ENCODE measurements at places on chromosomes 3 and 15. TPM values are rescaled to one million over a fixed set of nuclear protein-coding genes. Genes with fewer than 3 reads are reported as not detected.
A peak's percentile ranks its signal among the peaks of the same experiment; 100 is the strongest.

- DNase-seq: no peak
Observed at GRCh38 chr3:127439621-127440020, 150.9 kb downstream of the TPRA1 start.

- DNase-seq: no peak
Observed at GRCh38 chr15:65851981-65852380, 17.3 kb upstream of the RAB11A start.

- DNase-seq: peak; percentile 98
Observed at GRCh38 chr15:38072348-38073177, 138.1 kb downstream of the TMCO5A start.

The STXBP5L gene
- total RNA-seq: 2.9 TPM

GRCh38 chr15:52109559-52110451 is 2.8 kb downstream of the BCL2L10 start:
- no peak for DNase-seq

DNA sequence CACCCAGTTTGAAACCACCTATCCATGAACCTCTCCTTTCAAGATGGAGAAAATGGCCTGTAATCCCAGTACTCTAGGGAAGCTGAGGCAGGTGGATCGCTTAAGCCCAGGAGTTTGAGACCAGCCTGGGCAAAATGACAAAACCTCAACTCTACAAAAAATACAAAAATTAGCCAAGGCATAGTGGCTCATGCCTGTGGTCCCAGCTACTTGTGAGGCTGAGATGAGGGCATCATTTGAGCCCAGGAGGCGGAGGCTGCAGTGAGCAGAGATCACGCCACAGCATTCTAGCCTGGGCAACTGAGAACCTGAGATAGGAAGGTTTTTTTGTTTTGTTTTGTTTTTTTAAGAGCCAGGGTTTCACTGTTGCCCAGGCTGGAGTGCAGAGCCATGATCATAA is 5.4 kb downstream of the TKT start:
- DNase-seq: no peak

The AMT gene
- total RNA-seq: 32.8 TPM

DNA sequence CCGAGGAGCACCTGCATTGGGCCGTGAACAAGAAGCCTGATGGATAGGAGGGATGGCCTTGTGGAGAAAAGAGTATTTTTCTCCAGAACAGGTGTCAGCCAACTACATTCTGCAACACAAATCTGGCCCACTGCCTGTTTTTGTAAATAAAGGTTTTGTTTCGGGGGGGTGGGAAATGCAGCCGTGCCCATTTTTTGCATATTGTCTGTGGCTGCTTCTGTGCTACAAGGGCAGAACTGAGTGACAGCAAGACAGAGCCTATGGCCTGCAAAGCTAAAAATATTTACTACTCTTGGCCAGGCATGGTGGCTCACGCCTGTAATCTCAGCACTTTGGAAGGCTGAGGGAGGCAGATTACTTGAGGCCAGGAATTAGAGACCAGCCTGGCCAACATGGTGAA is 95.9 kb upstream of the AKAP13 start:
- DNase-seq: no peak

The RHCG gene
- not detected for total RNA-seq

DNA sequence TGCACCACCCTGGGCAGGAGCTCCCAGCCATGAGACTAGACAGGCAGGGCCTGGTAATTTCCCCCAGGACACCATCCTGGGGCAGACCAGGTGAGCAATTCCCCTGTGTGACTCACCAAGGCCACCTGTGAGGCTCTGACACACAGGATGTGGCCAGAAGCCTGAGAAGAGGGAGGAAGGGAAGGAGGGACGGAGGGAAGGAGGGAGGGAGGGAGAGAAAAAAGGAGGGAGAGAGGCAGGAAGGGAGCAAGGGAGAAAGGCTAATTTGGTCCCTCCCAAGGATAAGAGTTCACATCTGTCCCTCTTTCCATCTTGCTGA is 25.9 kb downstream of the WNT7A start:
- no peak for DNase-seq

The RLBP1 gene
- total RNA-seq: not detected

GRCh38 chr3:157491136-157491535 is 12.1 kb downstream of the VEPH1 start:
- no peak for DNase-seq

The COLQ gene
- total RNA-seq: 0.66 TPM

- no peak for DNase-seq
Observed at GRCh38 chr3:101102678-101103296, 109.6 kb upstream of the ABI3BP start.

GRCh38 chr3:190498293-190498692 is 15.6 kb upstream of the IL1RAP start:
- DNase-seq: no peak

- DNase-seq: no peak
Observed at GRCh38 chr3:28250999-28251398, 9.6 kb downstream of the CMC1 start.

The PRR20G gene
- not detected for total RNA-seq

The FAM43A gene
- 3.3 TPM for total RNA-seq

The CMTM8 gene
- 24.5 TPM for total RNA-seq

DNA sequence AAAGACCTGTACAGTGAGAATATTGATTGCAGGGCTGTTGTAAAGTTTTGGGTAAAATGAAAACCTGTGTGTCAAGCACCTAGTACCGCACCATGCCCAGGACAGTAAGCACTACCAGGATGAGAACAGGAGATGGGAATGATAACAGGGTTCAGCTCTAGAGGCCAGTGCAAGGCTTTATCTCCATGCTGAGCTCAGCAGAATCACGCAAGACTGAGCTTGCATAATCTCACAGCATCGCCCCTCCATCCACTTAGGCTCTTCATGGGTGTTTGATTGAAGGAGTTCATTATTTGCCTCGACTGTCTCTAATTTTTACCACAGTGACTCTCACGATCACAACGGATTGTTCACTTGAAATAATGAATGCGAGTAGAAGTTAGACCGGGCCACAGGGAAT is 2.9 kb downstream of the ATP13A5 start:
- DNase-seq: no peak

- DNase-seq: no peak
Observed at GRCh38 chr15:74754593-74755215, 6.1 kb downstream of the CYP1A2 start.

The HYAL1 gene
- 2.8 TPM for total RNA-seq

GRCh38 chr3:193963808-193964516 is 172.0 kb upstream of the HES1 start:
- no peak for DNase-seq

The GOLGA8J gene
- not detected for total RNA-seq

The C3orf20 gene
- not detected for total RNA-seq

The CTDSPL gene
- 41.2 TPM for total RNA-seq

DNA sequence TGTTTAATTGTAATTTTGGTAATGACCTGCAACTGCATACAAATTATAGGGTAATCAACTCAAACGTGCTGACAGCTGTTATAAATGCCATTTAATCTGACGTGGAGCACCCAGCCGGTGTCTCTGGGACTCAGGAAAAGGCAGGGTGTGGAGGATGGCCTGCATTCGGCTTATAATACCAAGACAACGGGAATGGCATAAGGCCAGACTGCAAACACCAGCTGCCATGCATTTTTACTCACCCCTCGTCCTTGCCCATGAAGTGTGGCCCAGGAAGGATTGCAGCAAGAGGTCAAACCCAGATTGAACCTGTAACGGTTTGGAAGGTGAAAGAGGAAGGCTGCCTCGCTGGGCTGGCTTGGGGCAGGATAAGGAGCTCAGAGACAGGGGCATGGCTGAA is 96.4 kb downstream of the WNT7A start:
- DNase-seq: no peak

The SPINT1 gene
- total RNA-seq: 209 TPM

The ADCY5 gene
- total RNA-seq: 10.2 TPM

GRCh38 chr3:15964605-15965442 is 167.0 kb upstream of the ANKRD28 start:
- DNase-seq: peak; percentile 40

DNA sequence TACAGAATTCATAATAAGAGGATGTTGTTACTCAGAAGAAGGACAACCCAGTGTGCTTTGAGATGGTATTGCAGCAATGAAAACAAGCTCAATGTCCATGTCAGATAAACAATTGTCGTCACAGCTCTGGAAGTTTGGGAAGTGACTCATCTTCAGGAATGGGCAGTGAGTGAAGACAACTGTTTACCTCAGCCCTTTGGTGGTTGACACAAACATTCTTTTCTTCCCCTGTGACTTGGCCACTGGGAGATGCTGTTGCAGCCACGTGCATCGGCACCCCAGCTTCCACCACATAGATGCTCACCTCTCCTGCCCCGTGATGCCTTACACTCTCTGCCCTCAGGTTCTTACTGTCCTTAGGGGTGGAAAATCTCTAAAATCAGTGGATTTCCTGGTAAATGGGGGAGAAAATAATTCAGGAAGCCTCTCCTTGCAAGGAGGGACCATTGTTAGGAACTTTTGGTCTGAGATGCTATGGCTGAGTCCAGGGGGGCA is 114.1 kb upstream of the GALNT15 start:
- DNase-seq: peak; percentile 29

The MST1 gene
- total RNA-seq: 8.7 TPM

GRCh38 chr3:153052096-153052460 is 109.9 kb upstream of the RAP2B start:
- DNase-seq: no peak

DNA sequence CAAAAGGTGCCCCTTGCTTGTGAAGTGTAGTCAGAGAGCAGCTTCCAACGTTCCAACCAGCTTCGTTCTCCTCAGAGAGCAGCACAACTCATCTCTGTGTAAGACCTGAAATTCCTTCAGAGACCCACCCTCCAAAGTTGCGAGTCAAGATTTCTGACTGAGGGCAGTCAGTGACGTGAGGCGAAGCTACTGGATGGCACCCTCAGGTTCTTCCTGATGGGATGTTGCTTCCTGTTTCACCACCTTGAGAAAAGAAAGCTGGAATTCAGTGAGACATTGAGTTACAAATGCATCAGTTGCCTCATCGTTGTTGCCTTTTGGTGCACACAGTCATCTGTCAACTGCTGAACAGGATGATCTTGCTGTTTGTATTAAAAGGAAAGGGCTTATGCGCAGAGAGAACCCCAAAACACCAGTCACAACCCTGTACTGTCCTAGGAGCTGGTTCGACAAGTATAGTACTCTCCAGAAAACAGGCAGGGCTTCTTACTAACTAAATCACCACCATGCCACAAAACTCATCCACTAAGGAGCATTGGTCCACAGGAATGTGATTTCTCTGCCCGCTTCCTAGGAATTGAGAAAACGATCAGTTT is at the start of gene CERS3:
Gene CERS3 (minus strand): TSS at position 118 of the 596 bp plus-strand sequence. CDS start 27,101 bp downstream, outside the sequence.
- DNase-seq: no peak

Measured in GM23338 (cell line).